ENCODE measurements at places on chromosomes 7 and 10. TPM values are rescaled to one million over a fixed set of nuclear protein-coding genes. Genes with fewer than 3 reads are reported as not detected.

The GPR158 gene
- total RNA-seq, result not detected

The ZP3 gene
- total RNA-seq, result 13.4 TPM

DNA sequence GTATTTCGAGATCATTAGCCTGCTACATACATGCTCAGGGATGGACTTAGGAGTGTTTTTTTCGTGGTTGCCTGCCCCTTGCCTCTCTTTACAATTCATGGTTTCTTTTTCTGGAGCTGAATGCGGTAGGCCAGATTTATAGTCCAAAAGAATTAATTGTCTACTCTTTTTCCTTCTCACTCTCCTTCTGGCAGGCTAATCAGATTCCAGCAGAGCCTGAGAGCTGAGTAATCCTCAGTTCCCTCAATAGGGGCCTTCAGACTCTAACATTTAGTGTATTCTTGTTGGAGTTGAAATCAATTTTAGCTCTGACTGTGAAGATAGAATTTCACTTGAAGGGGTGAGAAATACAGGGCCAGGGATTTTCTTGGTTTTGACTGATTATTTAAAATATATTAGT lies 16.4 kb downstream of the SORCS3 start:
- no peak for DNase-seq

DNA sequence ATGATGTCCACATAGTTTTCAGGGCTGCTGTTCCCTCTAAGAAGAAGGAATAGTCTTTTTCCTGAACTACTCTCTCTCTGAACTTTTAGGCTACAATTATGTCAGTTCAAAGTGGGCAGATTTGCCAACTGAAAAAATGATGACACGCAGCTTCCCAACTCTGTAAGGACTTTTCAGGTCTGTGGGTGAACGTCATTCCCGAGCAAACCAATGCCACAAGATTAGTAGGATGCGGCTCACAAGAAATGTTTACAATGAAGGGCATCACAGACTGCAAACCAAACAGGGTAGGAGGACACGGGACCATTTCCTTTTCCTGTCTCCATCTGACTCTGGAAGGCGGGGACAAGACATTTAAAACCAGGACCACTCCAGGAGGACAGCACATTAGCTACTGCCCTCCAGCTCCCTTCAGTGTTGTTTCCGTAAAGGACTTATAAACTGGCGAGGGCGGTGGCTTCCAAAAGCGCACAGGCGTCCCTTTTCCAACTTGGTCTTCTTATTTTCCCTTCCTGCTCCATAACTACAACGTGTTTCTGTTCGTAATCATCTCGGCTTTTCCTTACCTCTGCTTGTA lies 539 bp upstream of the MKLN1 start:
- no peak for DNase-seq

- no peak for DNase-seq
Measured at GRCh38 chr7:136359333-136359903, 382.3 kb upstream of the MTPN start.

- no peak for DNase-seq
Measured at GRCh38 chr7:26987338-26987737, 108.5 kb downstream of the HOXA1 start.

DNA sequence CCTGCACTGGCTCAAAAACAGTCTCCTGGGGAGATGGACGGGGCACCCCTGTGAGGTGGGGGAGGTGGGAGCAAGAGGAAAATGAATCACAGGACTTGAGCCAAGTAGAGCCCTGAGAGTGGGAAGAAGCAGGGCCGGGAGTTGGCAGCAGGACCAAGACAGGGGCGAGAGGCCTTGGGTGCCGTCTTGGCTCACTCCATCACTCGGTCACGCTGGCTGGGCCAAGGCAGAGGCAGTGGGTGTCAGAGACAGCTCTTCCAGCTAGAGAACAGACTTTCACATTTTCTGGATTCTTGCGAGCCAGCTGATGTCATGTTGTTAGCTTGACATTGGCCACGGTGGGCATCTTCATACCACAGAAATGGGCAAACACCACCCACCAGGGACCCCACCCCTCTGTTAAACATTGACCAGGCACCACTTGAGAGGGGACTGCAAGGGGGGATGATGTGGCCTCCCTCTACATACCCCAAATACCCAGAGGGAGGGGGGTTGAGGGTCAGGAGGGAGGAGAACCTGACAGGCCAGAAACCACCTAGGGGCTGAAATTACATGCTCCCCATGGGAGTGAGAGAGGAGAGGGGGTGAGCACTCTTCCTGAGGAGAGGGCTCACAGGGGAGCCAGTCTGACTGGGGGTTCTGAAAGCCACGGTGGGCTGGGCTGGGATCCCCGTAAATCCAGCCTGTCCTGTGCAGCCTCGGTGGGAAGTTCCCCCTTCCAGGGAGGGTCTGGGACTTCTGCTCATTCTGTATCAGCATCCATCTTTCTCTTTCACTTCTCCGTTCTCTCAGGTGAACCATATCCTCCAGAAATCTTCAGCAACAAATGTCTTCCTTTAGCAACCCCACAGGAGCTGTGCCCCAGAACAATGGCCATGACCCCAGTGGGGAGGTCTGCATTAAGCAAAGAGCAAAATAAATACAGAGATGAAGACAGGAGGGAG lies 19.6 kb downstream of the CAMK2B start:
- no peak for DNase-seq

DNA sequence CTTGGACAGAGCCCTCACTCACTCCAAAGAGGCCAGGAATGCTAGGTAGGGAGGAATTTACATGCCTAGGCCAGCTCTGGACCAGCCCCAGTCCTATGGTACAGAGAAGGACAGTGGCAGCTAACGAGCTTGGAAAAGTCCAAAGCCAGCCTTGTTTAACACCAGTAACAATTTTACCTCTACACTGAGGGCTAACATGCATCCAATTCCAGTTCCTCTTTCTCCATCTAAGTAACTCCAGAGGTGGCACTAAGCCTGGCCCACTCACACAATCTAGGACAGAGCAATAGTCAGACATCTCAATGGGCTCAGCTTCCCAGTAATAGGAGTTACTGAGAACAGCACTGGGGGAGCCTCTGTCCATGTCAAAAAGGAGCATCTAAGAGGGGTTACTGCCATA lies 5.7 kb upstream of the LCOR start:
- no peak for DNase-seq

- DNase-seq, result no peak
Measured at GRCh38 chr7:24284699-24285506, 913 bp downstream of the NPY start.

DNA sequence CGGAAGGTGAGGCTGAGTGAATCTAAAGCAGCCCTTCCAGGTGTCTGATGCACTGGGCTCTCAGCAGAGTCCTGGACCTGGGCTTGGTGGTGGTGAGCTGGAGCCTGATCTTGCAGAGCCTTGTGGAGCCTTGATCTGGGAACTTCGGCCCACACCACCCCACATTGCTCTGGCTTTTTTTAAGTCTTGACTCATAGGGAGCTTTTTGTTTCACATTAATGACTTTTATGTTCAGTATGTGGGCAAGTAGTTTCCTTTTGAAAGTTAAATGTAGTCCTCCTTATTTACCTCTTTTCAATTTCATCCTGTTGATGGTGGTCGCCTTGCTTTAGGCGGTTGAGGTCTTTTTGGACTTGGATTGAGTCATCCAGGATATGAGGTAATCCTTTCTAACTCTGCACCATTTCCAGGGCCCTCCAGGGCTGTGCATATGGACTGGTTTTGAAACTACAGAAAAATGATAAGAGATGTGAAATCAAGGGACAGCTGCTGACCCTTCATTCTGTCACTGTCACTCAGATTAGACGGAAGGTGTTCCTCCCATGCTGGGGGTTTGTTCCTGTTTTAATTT lies 2.9 kb upstream of the NRAP start:
- DNase-seq, result peak; percentile 71

Measured in activated CD8-positive, alpha-beta T cell treated with anti-CD3 and anti-CD28 coated beads for 36 hours (primary cell).